ENCODE measurements at places on chromosomes 11 and 22.

DNA sequence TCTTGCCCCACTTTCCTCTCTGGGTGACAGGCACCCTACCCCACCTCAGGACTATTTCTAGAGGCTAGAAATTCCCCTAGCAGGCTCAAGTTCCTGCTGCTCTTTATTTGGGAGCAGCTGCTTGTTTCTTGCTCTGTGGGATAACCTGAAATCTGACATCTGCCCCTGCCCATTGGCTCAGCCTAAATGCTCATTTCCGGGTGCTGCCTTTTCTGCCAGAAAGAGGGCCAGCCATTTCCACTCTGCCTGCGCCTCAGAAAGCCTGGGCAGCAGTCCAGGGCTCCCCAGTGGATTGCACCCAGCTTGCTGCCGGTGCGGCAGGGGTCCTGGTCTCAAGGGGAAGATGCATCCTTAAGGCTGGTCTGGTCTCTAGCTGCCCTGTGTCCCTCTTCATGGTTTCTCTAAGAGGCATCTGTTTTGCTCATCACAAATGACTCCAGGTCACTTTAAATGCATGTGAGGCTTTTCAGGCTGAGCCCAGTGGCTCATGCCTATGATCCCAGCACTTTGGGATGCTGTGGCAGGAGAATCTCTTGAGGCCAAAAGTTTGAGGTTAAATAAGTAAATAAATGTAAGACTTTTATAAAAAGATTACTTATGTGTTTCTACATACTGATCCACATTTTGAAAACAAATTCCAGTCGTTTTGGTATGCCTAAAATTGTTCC, 10.3 kb upstream of the PNPLA5 start:
- no peak for DNase-seq

GRCh38 chr11:35629914-35630313, 11.7 kb downstream of the FJX1 start:
- DNase-seq: no peak

DNA sequence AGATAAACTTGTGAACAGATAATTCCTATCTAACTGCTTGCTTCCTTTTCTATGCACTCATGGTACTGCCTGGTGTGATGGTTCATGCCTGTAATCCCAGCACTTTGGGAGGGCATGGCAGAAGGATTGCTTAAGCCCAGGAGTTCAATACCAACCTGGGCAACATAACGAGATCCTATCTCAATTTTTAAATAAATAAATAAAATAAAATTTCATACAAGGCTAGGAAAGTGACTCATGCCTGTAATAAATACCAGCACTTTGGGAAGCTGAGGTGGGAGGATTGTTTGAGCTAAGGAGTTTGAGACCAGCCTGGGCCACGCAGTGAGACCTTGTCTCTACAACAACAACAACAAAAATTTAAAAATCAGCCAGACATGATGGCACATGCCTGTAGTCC, 166.6 kb downstream of the COMMD9 start:
- DNase-seq: no peak

DNA sequence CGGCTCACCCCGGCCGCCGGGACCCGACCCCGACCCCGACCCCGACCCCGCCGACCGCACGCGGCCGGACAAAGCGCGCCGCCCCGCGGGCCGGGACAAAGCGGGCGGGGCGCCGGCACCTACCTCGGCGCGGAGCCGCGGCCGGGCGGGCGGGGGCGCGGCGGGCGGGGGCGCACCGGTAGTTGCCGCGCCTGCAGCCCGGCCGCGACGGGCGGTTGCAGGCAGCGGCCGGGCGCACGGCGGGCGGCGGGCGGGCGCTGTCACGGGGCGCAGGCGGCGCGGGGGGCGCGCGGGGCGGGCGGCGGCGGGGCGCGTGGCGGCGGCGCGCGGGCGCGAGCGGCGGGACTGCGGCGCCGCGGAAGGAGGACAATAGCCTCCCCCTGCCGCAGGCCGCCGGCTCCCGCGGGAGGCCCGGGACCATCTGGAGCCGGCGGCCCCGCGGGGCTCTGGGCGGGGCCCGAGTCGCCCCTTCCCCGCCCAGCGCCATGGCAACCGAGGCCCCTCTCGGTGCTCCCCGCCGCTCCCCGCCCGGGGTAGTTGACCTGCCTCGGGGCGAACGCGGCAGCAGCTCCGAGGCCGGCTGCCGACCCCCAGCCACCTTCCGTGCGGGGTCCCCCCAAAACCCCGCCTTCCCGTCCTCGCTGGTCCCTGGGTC, 851 bp downstream of the SPTBN2 start:
- DNase-seq: no peak

GRCh38 chr22:48631288-48631863, 1196.3 kb downstream of the BRD1 start:
- no peak for DNase-seq
